ENCODE measurements at places on chromosomes 6 and 20.

DNA sequence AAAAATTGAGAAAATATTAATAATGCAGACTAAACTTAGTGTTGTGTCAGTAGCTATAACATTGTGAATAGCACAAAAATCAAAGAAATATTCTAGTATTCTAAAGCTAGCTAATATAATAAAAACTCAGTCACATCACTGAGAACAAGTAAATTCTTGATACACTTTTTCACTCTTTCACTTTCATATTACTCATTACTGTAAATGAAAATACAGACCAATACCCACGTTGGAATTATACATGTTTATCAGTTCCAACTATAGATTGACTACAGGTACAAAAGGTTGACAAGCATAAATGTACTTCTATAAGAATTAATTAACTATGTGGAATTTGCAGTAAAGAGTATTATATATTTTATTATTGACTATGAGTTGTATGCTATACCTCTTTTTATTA is 1043.4 kb upstream of the FLRT3 start:
- DNase-seq, result no peak

DNA sequence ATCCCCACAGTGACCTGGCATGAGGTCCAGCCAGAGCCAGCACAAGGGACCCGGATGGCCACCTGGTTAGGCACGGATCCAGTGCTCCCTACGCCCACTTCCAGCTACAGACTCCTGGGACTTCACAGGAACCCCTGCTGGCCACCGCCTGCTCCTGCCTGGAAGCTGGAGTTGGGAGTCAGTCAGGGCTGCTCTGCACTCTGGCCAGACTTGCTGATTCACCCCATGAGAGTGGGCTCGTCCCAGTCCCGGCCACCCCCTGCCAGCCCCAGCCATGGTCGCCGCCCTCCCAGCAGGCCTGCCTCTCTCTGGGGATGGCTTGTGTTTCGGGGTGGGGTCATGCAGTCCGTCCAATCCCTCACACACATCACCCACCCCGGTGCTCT is 125.8 kb downstream of the DLL1 start:
- DNase-seq, result no peak

- DNase-seq, result no peak
Observed at GRCh38 chr6:112881828-112882780, 535.0 kb downstream of the RFPL4B start.

DNA sequence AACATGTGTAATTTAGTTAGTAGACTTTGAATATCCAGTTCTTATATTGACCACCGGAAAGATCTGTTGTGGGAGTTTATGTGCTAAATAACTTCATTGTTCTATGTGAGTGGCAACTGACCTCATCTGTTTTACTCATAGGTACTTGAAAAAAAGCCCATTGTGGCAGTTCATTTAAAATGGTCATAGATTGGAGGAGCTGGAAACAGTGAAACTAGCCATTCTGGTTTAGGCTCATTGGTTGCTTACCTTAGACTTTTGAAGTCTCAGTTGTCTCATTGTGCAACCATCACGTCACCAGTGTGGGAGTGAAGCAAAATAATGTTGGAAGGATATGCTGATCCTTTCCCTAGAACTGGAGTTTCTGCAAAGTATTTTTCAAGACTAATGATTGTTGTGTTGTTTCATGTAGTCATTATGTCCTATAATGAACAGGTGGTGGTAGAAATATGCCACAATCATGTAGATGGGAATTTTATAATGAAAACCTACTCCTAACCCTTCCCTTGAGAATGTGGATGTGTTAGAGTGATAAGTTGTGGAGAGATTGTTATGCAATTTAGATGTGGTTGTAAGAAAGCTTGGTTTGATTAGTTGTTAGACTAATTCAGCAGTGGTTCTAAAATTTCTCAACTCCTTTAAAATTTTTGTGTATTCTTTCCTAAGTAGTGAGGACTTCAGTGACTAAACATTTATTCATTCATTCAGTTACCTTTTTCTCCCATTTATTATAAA is 18.3 kb downstream of the DSP start:
- DNase-seq, result no peak

DNA sequence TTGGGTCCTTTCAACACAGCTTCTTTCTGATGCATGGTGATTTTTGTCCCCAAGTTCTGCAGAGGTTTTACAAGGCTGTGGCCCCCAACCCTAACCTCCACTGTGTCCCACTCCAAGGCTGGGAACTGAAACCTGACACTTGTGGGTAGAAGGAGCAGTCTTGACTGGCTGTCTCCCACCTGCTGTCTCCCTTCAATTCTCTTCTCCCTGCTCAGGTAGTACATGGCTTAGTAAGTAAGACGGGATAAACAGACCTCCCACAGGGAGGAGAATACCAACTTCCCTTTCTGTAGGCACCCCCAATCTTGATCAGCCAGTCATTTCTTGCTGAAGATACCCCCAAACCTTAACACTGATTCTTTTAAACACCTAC is 25.0 kb downstream of the TGM6 start:
- no peak for DNase-seq

- peak; percentile 34 for DNase-seq
Observed at GRCh38 chr6:135938576-135939207, 87.2 kb downstream of the PDE7B start.

DNA sequence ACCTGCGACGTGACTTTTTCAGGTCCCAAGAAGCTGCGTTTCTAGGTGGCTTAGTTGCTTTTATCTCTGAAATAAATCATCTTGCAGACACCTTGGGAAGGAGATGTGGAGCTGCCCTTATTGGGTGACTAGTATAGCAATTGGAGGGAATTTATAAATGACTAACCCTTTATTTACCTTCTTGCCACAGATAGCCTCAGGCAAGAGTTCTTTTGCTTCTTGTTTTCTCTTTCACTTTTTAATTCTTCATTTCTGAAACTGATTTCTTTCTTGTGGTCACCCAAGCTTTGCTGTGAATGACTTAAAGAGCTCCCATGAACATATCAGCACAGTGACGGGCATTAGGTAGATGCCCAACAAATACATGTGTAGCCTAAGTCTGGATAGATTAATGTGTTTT is 3.0 kb downstream of the ADGRF4 start:
- DNase-seq, result no peak

DNA sequence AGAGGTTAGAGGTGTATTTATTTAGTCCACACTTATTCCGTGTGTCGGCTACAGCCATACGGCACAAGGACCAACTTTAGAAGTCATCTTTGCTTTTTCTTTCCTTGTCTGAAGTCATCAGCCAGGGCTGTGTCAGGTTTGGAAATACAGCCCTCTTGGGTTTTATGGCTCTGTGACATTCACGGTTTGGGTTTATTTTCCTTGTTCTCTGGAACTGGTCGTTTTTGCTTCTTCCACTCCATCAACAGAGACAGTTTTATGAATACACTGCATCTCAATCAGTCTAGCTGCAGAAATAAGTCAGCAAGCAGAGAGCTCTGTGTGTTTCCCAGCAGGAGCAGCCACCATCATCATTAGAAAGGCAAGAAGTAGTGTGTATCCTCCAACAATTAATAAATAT is 132.5 kb downstream of the TBC1D7 start:
- no peak for DNase-seq

GRCh38 chr6:34146021-34146782 is at the start of gene GRM4:
GRM4 (minus strand) TSS chr6:34146087; CDS start chr6:34133496, 12,591 bp downstream.
- no peak for DNase-seq

- DNase-seq, result no peak
Observed at GRCh38 chr20:24695529-24696225, 226.2 kb downstream of the SYNDIG1 start.

- no peak for DNase-seq
Observed at GRCh38 chr6:2222275-2222842, 23.0 kb downstream of the GMDS start.

- no peak for DNase-seq
Observed at GRCh38 chr20:34883087-34883688, 6.8 kb downstream of the ACSS2 start.

DNA sequence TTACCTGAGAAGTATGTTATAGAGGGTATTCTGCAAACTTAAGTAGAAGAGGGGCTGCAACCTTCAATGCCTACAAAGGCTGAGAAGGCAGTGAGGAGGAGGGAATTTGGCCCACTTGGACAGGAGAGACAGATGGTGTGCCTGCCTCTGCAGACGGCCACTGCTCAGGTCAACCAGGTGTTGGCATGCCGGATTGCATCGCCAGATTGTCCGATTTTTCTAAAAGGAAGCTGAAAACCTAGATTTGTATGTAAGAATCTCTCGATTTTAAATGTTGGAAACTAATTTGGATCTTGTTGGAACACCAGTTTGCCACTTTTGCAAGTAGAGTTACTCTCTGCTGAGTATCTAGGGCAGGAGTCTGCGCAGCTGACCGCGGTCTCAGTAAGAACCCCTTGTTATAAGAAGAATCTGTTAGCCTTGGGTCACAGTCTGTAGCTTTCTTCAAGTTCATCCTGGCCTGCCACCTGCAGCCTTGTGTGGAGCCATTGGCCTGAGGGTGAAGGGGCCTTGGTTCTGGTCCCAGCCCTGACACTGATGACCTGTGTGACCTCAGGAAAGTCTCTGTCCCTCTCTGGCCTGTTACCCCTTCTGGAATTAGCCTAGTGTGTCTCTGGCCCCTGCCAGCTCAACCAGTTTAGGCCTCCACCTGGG is 54.4 kb downstream of the TGM2 start:
- no peak for DNase-seq

GRCh38 chr6:118546164-118546879 is 1.8 kb upstream of the PLN start:
- no peak for DNase-seq

Data from foreskin melanocyte (primary cell).